NCI-H1105 (cell line): ENCODE measurements at places on chromosomes 2 and 18.

DNA sequence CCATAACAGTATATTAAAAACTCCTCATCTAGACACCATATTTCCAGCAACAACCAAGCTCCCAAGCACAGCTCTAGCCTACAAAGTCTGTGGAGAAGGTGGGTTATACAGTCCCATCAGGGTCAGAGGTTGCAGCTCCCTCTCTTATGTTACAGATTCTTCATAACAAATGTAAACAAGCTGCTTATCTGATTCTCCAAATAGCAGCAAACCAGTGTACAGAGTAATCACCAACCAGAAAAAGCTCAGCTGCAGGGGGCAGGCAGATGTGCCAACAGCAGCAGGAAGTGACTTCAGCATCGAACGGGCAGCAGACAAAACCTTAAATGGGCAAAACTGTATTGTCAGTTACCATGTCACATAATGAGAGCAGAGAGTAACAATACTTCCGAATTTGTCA, 52.9 kb upstream of the NABP1 start:
- no peak for DNase-seq

- no peak for DNase-seq
Observed at GRCh38 chr2:219823574-219823973, 196.1 kb downstream of the SLC4A3 start.

- no peak for DNase-seq
Observed at GRCh38 chr2:165629776-165630175, 160.3 kb downstream of the CSRNP3 start.

DNA sequence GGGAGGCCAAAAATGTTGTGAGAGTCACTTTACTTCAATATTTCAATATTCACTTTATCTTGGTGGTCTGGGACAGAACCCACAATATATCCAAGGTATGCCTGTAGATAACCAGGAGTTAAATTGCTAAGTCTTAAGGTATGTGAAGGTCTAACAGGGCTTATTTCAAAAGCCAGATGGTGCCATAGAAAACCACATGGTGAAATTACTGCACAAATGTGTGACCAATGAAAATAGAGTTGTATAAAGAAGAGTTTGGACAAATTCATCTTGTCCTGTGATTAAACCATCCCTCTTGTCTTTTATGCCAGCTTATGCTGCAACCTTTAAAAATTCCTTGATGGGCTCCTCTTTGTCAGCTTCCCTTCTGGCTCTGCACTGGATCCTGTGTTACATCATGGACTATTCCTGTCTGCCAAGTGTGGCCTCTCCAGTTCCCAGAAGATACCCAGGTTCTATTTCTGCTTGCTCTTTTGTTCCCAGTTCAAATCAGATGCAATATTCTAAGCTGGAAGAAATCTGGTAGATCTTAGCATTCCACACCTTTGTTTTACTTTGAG, 46.8 kb downstream of the ANTXR1 start:
- DNase-seq, result no peak

GRCh38 chr2:84792856-84793522, 87.9 kb downstream of the TRABD2A start:
- DNase-seq, result no peak

DNA sequence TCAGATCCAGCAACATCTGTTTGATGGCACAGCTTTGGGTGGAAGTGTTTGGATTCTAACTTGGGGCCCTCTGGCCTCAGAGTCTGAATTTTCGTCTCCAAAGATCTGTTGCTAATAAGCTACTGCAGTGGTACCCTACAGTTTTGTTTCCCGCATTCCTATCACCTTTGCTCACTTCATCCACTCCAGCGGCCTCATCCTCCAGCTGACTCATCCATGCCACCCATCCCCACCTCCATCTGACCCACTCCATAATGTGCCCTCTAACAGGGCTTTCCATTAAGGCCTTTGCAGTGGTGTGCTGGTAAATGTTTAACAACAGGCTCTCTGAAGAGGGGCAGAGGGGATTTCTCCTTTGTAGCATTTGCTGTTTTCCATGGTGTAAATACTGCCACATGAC, 225.5 kb downstream of the TGIF1 start:
- DNase-seq, result no peak

GRCh38 chr2:3154146-3154545, 223.5 kb downstream of the EIPR1 start:
- no peak for DNase-seq

DNA sequence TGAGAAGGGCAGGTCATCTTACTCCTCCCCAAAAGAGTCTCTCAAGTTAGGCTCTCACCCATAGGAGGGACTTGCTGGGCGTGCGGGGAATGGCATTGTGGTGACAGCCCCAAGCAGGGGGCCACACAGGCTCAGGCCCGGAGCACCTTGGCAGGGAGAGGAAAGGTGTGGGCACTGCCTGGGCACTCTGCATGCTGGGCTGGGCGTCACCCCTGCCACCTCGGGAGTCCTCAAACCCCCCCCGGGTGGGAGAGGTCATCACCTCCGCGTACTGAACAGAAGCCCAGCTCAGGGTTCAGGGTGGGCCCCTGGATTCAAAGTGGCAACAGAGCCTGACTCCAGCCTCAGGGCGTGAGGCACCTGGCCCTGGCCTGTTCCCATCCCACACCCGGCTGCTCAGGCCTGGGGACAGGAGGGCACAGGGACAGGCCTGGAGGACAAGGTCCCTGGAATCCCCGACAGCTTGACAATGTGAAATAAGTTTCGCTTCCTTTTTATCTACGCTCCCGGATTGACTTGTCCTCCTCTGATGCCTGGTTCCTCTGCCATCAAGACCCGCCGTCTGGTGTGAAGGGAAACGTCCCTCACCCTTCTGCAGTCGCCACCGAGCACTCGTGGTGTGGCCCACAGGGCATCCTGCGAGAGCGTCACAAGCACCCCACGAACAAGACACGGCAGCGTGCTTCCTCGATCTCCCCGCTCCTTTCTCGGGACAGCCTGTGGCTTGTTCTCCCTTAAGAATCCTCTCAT, 97.8 kb downstream of the HDAC4 start:
- no peak for DNase-seq

- no peak for DNase-seq
Observed at GRCh38 chr2:236579048-236579745, 9.6 kb downstream of the ACKR3 start.

GRCh38 chr18:32896776-32897547, 124.1 kb upstream of the KLHL14 start:
- no peak for DNase-seq

GRCh38 chr2:55223958-55224760, 7.9 kb downstream of the CLHC1 start:
- no peak for DNase-seq

DNA sequence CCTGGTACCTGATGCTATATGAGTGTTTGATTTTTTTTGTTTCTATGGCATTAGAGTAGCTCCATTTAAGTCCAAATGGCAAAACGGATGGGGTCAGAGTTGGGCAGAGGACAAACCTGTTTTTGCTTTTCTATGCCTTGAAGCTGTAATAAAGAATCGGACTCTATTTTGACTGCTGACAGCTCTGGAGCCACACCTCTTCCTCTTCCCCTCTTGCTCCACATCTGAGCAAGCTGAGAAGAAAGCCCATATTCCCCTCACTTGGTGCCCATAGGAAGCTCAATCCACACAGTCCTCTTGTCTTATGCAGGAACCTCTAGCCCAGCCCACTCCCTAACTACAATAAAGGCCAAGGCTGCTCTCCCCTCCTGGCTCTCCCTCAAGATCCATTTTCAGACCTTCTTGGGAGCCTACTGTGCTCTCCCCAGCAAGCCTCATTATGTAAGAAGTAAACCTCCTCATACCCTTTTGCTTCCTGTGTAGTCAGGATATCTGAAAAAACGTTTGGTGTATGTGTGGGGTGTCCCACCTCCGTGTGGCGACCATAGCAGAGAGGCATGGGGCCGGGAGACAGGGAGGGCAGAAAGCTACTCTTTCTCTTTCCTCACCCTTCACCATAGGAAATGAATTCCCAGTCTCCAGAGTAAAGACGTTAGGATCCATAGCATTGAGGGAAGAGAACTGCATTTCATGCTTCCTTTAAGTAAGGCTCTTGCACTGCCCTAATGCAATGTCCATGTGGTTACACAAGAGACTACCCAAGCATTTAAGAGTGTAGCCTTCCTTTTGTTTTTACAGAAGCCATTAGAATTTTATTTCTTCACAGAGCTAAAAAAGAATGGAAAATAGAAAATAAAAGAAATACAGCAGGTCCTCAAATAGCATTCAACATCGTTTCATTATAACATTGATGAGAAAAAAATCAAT, 41.9 kb upstream of the RAPGEF4 start:
- no peak for DNase-seq

GRCh38 chr2:181334158-181334826, 122.9 kb upstream of the ITGA4 start:
- DNase-seq, result no peak

GRCh38 chr2:158273791-158274190, 172.1 kb downstream of the UPP2 start:
- no peak for DNase-seq

- no peak for DNase-seq
Observed at GRCh38 chr2:42101206-42102023, 53.6 kb downstream of the PKDCC start.

- no peak for DNase-seq
Observed at GRCh38 chr18:9356976-9357375, 22.4 kb downstream of the TWSG1 start.

DNA sequence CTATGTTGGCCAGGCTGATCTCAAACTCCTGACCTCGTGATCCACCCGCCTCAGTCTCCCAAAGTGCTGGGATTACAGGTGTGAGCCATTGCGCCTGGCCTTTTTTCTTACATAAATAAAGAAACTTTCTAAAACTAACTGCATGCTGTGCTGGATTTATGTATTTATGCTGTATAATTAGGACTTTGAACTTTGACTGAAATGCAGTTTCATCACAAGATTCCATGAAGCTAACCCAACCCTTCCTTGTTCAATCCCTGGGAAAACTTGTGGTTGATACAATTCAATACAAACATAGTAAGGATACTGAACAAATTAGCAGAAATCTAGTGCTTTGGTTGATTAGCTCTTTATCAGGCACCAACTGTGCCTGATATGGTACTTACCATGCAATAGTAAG, 20.9 kb upstream of the SLC35F5 start:
- DNase-seq, result no peak

GRCh38 chr2:8980096-8980495, 23.4 kb downstream of the MBOAT2 start:
- DNase-seq, result no peak

- no peak for DNase-seq
Observed at GRCh38 chr2:230781130-230781797, 68.6 kb downstream of the CAB39 start.

- no peak for DNase-seq
Observed at GRCh38 chr18:24065906-24066305, 51.4 kb downstream of the TTC39C start.

DNA sequence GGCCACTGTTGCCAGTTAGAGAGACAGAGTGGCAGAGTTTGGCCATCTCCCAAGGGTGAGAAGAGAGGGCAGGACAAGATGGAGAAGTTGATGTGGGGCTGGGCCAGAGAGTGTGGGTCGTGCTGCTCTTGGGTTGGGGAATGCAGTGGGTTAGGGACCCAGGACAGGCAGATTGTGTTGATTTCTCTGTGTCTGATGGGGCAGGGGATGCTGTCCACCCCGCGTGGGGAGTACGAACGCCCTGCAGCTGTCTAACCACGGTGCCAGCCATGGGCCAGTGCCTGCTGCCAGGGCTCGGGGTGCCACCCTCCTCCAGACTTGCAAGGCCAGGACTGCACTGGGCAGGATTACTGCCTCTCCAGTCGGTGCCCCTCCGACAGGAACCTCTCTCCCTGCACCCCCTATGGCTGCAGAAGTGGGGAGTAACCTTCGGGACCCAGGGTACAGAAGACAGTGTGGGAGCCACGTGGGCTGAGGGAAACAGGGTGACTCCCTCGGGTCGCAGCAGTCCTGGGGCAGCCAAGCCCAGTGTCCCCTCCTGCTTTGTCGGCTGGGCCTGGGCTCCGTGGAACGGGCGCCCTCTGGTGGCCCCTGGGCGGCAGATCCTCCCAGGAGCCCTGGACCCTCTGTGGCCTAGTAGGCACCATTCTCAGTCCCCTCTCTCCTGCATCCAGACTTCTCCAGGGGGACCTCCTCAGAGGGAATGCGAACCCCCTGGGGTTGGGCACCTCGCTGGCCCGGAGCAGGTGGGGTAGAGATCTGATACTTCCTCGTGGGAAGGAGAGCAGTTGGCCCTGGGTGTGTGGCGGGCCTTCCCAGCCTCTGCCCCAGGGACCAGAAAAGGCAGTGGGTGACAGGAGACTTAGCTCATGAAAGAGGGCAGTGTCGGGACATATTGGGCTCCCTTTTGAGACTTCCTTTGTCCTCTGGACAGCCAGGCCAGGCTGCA, 2.7 kb downstream of the GPC1 start:
- DNase-seq, result peak; percentile 12

- DNase-seq, result no peak
Observed at GRCh38 chr2:9770308-9771100, 72.8 kb upstream of the TAF1B start.

- no peak for DNase-seq
Observed at GRCh38 chr2:106085181-106085940, 108.7 kb downstream of the UXS1 start.

DNA sequence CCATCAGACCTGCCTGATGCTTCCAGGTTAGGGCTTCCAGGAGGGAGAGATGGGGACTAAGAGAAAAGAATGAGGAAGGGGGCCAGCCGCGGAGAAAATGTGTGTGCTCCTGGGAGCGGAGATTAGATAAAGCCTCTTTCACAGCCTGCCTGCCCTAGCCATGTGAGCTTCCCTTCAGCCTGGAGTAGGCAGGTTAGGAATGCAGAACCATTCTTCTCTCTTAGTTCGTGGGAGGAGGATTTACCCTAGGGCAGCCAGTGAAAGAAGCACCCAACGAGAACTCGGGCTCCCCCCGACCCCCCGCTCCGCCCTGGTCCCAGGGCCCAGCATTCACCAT, 36.1 kb downstream of the POMC start:
- no peak for DNase-seq

GRCh38 chr18:41706301-41706700, 248.7 kb upstream of the PIK3C3 start:
- no peak for DNase-seq

DNA sequence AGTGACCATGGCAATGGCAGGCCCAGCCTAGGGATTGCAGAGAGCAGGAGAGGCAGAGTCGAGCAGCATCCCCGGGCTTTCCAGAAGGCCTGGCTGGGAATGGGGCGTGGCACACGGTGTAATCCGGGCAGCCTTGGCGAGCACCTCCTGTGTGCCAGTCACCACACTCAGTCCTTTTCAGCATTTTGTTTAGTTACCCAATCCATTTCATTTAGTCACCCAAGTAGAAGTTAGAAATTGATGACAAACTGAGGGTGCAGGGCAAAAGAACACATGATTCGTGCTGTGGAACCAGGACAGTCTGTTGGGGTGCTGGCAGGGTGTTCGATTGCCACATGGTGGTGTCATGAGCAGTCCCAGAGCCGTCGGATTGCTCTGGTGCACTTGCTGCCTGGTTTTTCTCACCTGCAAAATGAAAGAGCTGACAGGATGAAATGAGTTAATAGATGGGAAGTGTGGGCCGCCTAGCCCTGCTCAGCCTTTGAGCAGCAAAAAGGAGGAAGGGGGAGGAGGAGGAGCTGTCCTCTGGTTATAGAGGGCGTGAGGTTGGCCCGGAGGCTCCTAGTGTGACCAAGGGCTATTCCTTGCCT, 299.4 kb downstream of the AGAP1 start:
- no peak for DNase-seq
